Activated CD4-positive, alpha-beta memory T cell treated with anti-CD3 and anti-CD28 coated beads for 36 hours (primary cell): ENCODE measurements at places on chromosomes 13 and 19.

DNA sequence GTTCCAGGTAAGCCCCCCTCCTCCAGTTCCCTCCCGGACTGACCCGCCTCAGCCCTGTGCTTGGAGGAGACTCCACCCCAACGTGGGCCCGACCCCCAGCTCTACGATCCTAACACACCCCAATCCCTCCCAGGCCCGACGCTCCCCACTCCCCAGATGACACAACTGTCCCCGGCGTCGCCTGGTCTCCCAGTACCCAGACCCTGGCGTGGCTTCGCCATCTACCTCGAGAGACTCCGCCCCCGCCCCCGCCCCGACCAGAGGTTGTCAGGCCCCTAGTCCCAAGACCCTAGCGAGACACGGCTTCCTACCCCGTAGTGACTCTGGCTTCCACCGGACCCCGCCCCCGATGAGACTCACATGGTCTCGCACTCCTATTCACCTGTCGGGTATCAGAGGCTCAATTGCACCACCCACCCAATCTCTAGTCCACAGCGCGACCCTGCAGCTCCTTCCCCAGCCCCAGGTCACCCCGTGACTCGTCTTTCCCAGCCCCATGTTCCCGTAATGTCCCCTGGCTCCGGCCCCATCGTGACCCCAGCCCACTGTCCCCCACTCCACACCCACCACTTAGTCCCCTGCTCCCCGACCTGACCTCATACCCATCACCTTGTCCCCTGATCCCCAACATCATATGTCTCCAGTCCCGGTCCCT is 2.9 kb downstream of the CD37 start:
- peaks cover 55% of the 10 kb centered on the region for H3K4me1 ChIP-seq
- peak; percentile 8 for DNase-seq
- no peak overlapping the region for H3K4me3 ChIP-seq
- no peaks in the 10 kb centered on the region for H3K27me3 ChIP-seq
- H3K36me3 ChIP-seq, result peaks cover 26% of the 10 kb centered on the region
- H3K27ac ChIP-seq, result peak overlapping the region; percentile 9

DNA sequence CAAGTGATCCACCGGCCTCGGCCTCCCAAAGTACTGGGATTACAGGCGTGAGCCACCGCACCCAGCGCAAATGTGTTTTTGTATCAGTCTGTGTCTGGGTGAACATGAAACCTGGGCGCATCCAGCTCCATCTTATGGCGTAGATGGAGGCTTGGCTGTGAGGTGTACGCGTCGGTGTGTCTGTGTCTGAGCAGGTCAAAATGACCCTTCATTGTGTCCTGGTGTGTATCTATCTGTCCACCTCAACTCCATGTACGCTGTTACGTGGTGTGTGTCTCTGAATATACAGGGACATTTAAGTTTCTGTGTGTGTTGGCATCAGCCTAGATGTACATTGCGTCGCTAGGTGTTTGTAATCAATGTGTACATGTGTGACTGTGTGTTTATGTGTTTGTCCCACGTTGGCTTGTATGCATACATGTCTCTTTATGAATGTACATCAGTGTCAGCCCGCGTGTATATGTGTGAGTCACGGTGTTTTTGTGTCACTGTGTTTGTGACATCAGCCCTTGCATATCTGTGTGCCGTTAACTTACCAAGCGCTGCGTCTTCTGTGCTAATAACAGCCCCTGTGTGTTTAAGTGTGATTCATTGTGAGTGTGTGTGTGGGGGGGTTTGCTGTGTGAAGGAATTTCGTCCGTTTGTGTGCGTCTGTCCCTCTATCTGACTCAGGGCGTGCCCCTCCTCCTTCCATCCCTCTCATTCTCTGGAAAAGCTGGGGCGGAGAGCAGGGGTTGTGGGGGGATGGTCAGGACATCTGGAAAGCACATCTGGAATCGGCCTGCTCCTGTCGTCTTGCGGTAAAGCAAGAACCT is 6.4 kb downstream of the AXL start:
- peaks cover 16% of the 10 kb centered on the region for H3K4me1 ChIP-seq
- H3K27ac ChIP-seq, result peak overlapping the region; percentile 64
- H3K4me3 ChIP-seq, result peak overlapping the region; percentile 67
- H3K27me3 ChIP-seq, result peaks cover 8% of the 10 kb centered on the region

DNA sequence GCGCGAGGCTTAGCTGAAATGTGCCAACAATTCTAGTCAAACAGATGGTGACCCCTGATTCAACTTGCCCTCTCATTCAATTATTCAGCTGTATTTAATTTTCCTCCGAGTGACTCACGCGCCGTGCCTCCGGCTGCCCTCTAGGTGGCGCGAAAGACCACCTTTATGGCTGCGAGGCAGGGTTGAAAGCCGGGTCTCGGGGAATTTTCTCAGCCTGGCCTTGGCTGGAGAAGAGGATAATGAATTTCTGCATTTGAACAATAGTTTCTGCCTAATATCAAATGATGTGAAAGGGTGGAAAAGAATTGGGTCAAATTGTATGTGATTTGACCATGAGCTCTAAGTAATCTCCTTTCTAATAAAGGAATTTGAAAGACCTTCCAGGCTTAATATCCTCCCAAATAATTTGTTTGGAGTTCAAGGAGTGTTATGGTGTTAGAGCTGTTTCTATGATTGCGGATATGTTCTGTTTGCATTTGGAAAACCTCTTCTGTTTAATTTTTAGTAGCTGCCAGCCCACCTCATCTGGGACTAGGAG is 310.9 kb downstream of the ZNF536 start:
- no peaks in the 10 kb centered on the region for H3K4me1 ChIP-seq
- DNase-seq, result peak; percentile 66
- H3K27ac ChIP-seq, result no peak overlapping the region
- no peak overlapping the region for H3K4me3 ChIP-seq
- H3K27me3 ChIP-seq, result peaks cover 30% of the 10 kb centered on the region

DNA sequence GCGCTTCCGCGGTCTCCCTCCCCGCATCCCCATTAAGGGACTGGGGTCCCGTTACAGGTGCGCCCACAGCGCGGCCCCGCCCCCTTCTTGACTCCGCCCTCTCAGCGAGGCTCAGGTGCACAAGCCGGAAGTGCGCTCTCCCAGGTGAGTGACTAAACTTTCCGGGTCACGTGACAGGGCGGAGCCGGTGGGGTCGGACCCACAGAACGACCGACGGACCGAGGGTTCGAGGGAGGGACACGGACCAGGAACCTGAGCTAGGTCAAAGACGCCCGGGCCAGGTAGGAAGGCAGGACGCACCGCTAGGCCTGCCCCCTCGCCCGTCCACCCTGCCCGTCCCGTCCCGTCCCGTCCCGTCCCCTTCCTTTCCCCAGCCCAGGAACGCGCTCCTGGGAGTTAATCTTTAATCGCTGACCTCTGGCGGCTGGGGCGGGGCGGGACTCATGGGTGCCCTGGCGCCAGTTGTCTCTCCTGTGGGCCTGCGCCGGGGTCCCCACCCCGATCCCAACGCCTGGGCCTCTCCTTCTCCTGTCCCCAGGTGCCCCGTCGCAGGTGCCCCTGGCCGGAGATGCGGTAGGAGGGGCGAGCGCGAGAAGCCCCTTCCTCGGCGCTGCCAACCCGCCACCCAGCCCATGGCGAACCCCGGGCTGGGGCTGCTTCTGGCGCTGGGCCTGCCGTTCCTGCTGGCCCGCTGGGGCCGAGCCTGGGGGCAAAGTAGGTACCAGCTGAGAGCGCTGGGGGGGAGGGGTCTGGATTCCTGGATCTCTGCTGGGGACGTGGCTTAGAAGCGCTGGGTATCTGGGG is at the start of gene CRB3:
CRB3 (plus strand) TSS at position 202 of the 804 bp plus-strand sequence; CDS start at position 633, 431 bp downstream.
- peak within 1 kb of the TSS; percentile 32 for H3K4me3 ChIP-seq
- peaks cover 7% of the 10 kb centered on the region for H3K36me3 ChIP-seq
- no peaks in the 10 kb centered on the region for H3K27me3 ChIP-seq
- H3K27ac ChIP-seq, result no peak within 1 kb of the TSS

GRCh38 chr13:50589651-50590054 is 253.8 kb downstream of the DLEU7 start:
- DNase-seq, result no peak
- H3K36me3 ChIP-seq, result no peaks in the 10 kb centered on the region

DNA sequence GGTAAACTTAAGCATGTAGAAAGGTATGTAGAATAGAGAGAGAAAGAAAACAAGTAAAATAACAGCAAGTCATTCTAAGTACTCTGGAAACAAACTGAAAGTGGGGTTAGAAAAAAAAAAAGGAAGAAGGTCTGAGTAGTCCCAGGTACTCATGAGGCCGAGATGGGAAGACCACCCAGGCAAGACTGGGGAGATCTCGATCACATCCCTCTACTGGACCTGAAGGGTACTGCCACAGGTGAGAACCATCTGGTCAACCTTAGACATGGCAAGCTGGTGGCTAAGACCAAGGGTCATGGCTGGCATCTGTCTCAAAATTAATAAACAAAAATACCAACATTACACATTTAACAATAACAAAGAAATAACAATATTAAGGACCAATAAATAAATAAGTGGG is 36.3 kb upstream of the ZNF724 start:
- no peak overlapping the region for H3K27ac ChIP-seq
- H3K4me1 ChIP-seq, result peaks cover 9% of the 10 kb centered on the region
- H3K27me3 ChIP-seq, result no peaks in the 10 kb centered on the region
- H3K36me3 ChIP-seq, result no peaks in the 10 kb centered on the region
- no peak for DNase-seq

DNA sequence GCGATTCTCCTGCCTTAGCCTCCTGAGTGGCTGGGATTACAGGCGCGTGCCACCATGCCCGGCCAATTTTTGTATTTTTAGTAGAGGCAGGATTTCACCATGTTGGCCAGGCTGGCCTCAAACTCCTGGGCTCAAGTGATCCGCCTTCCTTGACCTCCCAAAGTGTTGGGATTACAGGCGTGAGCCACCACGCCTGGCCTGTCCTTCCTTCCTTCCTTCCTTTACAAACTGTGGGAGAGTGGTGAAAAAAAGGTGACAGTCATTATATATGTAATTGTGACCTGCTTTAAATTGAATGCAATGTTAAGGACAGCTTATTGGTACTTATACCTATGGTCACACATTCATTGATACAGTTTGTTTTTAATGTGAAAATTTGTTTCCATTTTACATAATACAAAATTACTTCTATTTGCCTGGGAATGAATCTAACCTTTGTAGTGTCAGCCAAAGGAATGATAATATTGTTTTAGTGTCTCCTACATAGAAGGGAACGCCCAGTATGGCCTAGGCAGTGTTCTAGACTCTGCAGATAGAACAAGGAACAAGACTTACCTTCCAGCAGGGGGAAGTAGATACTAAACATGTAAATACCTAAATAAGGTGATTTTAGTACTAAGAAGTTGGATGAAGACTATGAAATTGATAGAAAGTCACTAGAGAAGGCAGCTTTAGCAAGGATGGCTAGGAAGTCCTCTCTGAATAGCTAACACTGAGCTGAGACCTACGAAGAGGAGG is 146.3 kb downstream of the GGACT start:
- no peak overlapping the region for H3K27ac ChIP-seq
- H3K4me1 ChIP-seq, result no peaks in the 10 kb centered on the region
- no peaks in the 10 kb centered on the region for H3K27me3 ChIP-seq
- H3K36me3 ChIP-seq, result no peaks in the 10 kb centered on the region
